ENCODE measurements at places on chromosomes 7 and 10.

- no peak for DNase-seq
These were observed 2.9 kb downstream of the ELMO1 start for GRCh38 chr7:37445790-37446189.

GRCh38 chr10:58262766-58263165, 4.9 kb downstream of the IPMK start:
- no peak for DNase-seq

- no peak for DNase-seq
These were observed 276.2 kb upstream of the SEMA3C start for GRCh38 chr7:81195033-81195432.

DNA sequence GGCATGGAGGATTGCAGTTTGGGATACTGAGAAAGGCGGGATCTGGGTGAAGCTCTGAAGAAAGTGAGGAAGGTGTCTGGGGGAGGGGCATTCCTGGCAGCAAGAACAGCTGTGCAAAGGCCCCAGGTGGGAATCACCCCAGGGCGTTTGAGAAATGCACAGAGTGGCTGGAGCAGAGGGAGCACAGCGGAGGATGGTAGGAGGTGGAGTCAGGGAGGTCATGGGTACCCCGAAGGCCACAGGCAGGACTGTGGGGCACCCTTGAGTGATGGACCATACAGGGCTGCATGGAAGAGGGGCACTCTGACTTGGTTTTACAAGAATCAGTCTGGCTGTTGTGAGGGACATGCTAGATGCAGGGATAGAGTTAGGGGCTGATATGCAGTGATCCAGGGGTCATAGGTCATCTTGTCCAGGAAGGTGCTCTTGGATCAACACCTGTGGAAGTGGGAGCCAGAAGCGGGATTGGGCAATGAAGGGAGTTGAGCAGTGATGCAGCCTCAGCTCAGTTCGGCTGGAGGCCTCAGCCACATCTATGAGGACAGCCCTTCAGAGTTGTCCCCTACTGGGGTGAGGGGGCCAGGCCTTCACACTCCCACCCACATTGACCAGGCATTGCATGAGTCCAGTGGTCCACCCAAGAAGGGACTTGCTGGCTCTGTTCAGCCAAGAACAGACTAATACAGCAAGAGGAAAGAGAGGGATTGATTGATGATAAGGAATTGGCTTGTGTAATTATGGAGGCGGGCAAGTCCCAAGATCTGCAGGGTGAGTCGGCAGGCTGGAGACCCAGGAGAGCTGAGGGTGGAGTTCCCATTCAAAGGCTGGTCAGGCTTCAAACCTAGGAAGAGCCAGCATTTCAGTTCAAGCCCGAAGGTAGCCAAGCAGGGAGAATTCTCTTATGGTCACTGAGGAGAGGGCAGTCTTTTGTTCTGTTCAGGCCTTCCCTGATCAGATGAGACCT, 48.7 kb downstream of the TSPAN15 start:
- no peak for DNase-seq

DNA sequence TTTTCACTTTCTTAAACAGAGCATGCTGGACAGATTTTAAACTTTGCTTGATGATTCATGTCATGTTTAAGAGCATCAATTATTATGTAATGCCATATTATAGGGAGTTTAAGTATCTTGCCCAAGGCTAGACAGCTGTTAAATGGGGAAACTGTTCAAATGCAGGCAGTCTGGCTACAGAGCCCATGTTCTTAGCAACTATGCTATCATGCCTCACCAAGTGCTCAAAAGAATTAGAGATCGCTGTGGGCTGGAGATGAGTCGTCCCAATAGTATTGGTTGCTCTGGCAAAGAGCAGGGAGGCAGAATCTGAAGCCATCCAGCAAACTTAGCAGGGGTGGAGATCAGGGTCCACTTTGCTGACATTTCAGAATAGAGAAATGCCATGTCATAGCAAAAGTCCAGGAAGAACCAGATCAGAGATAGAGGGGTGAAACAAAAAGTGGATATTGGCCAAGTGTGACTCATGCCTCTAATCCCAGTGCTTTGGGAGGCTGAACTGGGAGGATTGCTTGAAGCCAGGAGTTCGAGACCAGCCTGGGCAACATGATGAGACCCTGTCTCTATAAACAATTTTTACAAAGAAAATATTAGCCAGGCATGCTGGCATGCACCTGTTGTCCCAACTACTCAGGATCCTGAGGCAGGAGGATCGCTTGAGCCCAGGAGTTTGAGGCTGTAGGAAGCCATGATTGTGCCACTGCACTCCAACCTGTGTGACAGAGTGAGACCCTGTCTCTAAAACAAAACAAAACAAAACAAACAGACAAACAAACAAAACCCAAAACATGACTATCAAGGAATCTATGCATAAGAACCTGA, 57.8 kb downstream of the BAMBI start:
- no peak for DNase-seq

GRCh38 chr7:18894155-18894554, 223.3 kb downstream of the TWIST1 start:
- no peak for DNase-seq

DNA sequence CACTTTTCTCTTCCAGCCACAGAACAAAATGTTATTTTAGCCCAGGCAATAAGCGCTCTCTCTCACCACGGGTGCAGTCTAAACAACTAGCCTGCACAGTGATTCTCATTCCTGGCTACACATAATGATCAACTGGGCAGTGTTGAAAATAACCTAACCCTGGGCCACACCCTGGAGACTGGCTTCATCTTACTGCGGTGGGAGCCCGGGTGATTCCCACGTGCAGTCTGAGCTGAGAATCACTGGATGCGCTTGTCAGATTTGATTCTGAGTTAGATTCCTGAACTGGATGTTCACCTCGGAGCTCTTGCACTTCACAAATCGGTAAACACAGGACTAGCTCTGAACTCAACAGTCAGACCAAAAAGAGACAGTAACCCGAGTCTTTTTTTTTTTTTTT, 14.9 kb downstream of the ZC3HAV1 start:
- no peak for DNase-seq

DNA sequence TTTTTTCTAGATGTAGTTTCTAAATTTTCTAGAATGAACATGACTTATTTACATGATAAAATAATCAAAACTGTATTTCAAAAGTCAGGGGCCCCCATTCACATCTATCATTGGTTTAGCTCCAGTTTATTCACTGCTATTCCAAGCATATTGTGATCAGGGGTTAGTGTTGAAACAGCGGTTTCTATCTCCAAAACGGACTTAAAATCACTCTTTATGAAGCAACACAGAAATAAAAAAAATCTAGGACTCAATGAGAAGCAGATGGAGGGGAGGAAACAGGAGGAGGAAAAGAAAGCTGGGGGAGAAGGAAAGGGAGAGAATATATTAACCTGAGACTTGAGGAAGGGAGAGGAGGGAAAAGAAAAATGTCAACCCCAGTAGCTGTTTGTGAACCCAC, 14.8 kb upstream of the CH25H start:
- no peak for DNase-seq

DNA sequence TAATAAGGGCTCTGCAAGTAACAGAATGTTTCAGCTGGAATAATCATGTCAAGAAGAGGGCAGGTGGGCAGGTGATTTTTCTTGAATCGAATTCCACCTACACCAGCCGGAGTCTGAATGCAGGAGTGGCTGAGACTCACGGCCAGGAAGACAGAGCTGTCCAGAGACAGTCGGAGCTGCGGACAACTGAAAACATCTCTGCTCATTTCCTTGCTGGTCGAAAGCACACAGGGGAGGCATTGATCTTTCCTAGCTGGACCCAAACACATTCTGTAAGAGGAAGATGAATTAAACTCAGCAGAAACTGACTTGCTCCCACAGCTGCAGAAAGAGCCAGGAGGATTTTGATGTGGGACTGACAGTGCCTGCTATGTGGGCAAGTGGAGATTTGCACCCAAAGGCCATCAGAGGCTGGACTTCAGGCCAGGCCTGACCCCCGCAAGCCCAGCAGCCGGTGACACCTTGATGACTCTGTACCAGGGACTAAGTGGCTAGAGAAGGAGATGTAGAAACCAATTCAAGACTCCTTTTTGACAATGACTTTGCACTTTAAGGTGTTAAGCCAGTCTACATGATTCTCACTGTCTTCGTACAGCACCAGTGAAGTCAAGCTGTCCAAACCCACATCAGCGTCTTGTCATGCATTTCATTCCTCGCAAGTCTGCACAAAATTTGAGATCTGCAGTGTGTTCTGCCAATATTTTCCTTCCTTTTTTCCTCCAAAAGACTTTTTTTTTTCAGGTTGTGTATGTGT, 169.4 kb downstream of the TEX36 start:
- no peak for DNase-seq
